Tibial artery (tissue), 4 donors: ENCODE measurements at places on chromosomes 4 and X.

- no peak for DNase-seq
These were observed 53.4 kb downstream of the IRF2 start for GRCh38 chr4:184420881-184421416.

DNA sequence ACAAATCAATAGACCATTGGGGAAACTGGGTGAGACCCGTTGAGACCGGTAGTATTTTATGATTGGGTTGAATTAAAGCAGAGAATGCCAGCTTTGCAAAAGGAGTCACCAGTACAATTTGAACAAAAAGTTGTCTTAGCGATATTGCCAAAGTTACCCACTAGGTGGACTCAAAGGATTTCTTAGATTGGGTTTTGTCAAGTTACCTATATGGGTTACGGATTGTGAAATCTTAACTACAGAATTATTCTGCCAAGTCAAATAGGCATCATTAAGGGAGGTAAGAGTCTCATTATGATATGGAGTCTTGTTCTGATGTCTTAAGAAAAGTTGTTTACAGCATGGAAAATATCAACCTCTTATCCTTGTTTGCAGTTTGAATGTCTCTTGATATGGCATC is 15.0 kb upstream of the CT47A1 start:
- DNase-seq, result no peak

- peak; percentile 66 for DNase-seq
These were observed 235.1 kb downstream of the QDPR start for GRCh38 chr4:17276776-17277175.

- no peak for DNase-seq
These were observed 168.9 kb upstream of the INTU start for GRCh38 chr4:127463883-127464282.

- DNase-seq, result no peak
These were observed 325.0 kb downstream of the EVC2 start for GRCh38 chr4:5383191-5383980.

- no peak for DNase-seq
These were observed at the start of gene NLGN4X for GRCh38 chrX:6228720-6229119. NLGN4X (minus strand) TSS chrX:6228867; CDS start chrX:6151466, 77,401 bp downstream.

DNA sequence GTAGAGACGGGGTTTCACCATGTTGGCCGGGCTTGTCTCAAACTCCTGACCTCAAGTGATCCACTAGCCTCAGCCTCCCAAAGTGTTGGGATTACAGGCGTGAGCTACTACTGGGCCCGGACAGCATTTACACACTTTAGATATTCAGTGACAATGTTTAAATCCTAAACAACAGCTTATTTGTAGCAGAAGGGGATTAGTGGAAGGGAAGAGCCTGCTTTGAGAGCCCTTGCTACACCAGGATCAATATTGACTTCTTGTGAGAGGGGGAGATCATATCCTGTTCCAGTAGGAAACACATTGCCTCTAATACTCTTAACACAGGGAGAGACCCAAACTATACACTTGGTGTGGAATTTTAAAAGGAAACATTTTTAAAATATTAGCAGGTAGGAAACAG is 7.1 kb downstream of the MGST2 start:
- no peak for DNase-seq

- no peak for DNase-seq
These were observed 18.1 kb downstream of the OFD1 start for GRCh38 chrX:13752646-13753045.

DNA sequence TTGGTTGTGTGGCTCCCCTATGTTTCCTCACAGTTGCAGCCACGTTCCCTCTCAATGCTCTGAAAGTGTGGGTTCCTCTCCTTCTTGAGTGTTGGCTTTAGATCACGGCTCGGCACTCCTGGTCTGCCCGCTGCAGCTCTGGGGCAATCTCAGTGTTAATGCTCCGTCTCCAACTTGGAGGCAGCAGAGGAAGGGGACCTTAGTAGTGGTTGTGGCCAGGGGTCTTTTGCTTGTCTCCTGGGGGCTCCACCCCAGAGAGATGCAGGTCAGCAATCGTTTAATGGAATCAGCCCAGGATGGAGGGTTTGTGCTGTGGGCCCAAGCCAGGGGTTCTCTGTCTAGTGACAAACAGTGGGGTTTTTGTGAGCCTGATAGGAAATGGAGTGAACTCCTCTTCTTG is 849.4 kb upstream of the DIAPH2 start:
- DNase-seq, result no peak

- DNase-seq, result no peak
These were observed 126.8 kb downstream of the KLHL8 start for GRCh38 chr4:87093443-87094123.

- DNase-seq, result peak; percentile 56
These were observed 55.3 kb downstream of the SOD3 start for GRCh38 chr4:24850674-24851073.
